ENCODE measurements at places on chromosomes 3 and 15. TPM values are rescaled to one million over a fixed set of nuclear protein-coding genes. Genes with fewer than 3 reads are reported as not detected.

The ST8SIA2 gene
- total RNA-seq, result 0.53 TPM

The LMCD1 gene
- total RNA-seq, result 69.9 TPM

The EPM2AIP1 gene
- 5.8 TPM for total RNA-seq

The TMEM108 gene
- total RNA-seq, result not detected

The GFM1 gene
- total RNA-seq, result 43.6 TPM

The SRGAP3 gene
- total RNA-seq, result 0.59 TPM

The HESX1 gene
- 0.38 TPM for total RNA-seq

The FEZF2 gene
- not detected for total RNA-seq

The ARRDC4 gene
- 0.21 TPM for total RNA-seq

The CFAP91 gene
- 0.34 TPM for total RNA-seq

The IL17RC gene
- 29.5 TPM for total RNA-seq

The ALDH1A2 gene
- not detected for total RNA-seq

The LSAMP gene
- total RNA-seq, result 0.62 TPM

The SEMA5B gene
- 0.26 TPM for total RNA-seq

The RTP4 gene
- total RNA-seq, result not detected

The RTP1 gene
- total RNA-seq, result not detected

The ISLR gene
- total RNA-seq, result 0.43 TPM

The TGM5 gene
- total RNA-seq, result not detected

The ERICH6 gene
- not detected for total RNA-seq

The IL5RA gene
- total RNA-seq, result not detected

The OSTN gene
- total RNA-seq, result not detected

The PLSCR4 gene
- 8.1 TPM for total RNA-seq

The CNTN6 gene
- total RNA-seq, result not detected

The LRIG1 gene
- 4.5 TPM for total RNA-seq

The ALDH1L1 gene
- total RNA-seq, result 0.08 TPM

The THSD4 gene
- total RNA-seq, result 26.4 TPM

The GP5 gene
- total RNA-seq, result not detected

The SHC4 gene
- total RNA-seq, result 0.80 TPM

The ZNF860 gene
- 1.4 TPM for total RNA-seq

The CIB2 gene
- total RNA-seq, result 23.1 TPM

The PLCB2 gene
- 0.72 TPM for total RNA-seq

The CYP11A1 gene
- not detected for total RNA-seq

Measured in A549 treated with GW870086 at 1 μM for 4 hours (cell line).